ENCODE measurements at places on chromosomes 4 and X.

- DNase-seq = no peak
Measured at GRCh38 chr4:24683116-24683515, 98.8 kb upstream of the DHX15 start.

GRCh38 chr4:185599553-185600243, 64.4 kb upstream of the PDLIM3 start:
- DNase-seq = no peak

GRCh38 chr4:103443324-103443723, 245.2 kb upstream of the CENPE start:
- no peak for DNase-seq

- no peak for DNase-seq
Measured at GRCh38 chrX:124211312-124211942, 121.0 kb upstream of the TEX13D start.

- no peak for DNase-seq
Measured at GRCh38 chr4:100848841-100849240, 331.0 kb upstream of the EMCN start.

- DNase-seq = no peak
Measured at GRCh38 chr4:104507112-104507511, 12.4 kb upstream of the CXXC4 start.

DNA sequence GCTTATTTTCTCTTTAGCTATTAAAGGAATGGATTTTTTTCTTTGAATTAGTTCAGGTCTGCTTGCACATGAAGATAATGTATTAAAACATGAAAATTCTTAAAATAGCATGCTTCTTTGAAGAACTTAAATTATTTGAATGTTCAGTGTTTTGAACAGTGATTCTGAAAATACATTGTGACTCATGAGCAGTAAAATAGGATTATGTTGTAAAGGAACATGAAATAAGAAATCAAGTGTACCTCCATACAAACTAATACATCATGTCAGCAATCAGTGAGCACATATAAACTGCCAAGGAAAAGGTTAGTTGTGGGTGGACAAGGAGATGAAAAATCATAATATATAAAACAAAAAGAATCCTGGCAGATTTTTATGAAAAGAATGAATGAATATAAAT, 66.1 kb downstream of the SNX25 start:
- DNase-seq = no peak

DNA sequence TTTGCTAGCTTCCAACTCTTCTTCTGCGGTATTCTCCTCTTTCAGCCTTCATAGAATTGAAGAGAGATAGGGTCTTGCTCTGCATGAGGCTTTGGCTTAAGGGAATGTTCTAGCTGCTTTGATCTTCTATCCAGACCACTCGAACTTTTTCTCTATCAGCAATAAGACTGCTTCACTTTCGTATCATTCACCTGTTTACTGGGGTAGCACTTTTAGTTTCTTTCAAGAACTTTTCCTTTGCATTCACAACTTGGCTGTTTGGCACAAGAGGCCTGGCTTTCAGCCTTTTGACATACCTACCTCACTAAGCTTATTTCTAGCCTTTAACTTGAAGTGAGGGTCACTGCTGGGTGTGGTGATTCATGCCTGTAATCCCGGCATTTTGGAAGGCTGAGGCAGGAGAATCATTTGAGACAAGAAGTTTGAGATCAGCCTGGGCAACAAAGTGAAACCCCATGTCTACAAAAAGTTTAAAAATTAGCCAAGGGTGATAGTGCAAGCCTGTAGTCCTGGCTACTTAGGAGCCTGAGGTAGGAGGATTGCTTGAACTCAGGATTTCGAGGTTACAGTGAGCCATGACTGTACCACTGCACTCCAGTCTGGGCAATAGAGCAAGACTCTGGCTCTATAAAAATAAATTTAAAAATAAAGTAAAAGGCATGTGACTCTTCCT, 47.1 kb upstream of the HPGDS start:
- no peak for DNase-seq

- no peak for DNase-seq
Measured at GRCh38 chr4:153242839-153243324, 38.6 kb downstream of the TRIM2 start.

GRCh38 chrX:129472116-129472515, 51.2 kb downstream of the SMARCA1 start:
- no peak for DNase-seq

- no peak for DNase-seq
Measured at GRCh38 chr4:70236125-70236524, 6.3 kb upstream of the CSN3 start.

DNA sequence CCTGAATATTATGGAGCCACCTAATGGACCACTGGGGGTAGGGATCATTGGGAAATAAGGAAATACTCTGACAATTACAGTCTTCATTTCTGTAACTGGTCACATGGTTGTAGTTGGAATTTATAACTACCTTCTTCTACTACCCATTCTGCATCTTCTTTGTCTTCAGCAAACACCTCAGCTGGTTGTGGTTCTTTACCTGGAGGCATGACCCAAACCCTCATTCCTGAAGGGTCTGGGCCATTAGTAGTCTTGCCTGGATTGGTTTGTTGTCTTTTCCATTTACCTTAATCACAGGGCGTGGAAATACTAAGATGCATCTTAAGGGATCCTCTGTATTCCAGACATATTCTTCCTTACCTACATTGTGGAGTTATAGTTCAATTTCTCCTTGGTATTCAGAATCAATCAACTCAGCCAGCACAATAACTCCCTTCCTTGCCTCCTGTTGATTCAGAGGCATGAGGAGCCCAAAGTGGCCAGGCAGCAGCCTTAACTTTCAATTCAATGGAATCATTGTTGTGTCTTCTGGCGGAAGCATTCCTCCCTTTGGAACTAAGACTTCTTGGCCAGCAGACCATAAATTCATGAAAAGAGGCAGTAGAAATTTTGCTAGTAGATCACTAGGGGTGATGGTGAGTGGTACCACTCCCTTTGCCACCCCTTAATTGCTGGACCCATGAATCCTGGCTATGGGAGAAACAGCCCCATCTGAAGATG, 75.7 kb upstream of the RAP2C start:
- no peak for DNase-seq

DNA sequence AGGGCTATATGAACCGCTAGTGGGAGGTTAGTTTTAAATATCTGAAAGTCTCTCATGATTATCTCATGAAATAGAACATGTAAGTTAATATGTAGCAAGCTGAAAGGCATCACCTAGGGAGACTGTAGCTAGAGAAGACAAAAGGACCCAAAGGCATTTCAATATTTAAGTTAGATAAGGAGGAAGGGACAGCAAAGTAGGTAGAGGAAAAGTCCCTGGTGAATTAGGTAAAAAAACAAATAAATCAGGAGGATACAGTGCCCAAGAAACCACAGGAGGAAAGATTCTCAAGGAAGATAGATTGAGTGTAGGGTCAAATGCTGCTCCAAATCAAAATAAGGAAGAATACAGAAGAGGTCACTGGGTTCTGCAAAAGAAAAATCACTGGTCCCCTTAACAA, 175.5 kb downstream of the GASK1B start:
- no peak for DNase-seq

Data from activated T-cell treated with anti-CD3 and anti-CD28 coated beads, Interleukin-2, amount 50 U/mL, for 1 hour (primary cell).